ENCODE measurements at places on chromosomes 13 and 19.

DNA sequence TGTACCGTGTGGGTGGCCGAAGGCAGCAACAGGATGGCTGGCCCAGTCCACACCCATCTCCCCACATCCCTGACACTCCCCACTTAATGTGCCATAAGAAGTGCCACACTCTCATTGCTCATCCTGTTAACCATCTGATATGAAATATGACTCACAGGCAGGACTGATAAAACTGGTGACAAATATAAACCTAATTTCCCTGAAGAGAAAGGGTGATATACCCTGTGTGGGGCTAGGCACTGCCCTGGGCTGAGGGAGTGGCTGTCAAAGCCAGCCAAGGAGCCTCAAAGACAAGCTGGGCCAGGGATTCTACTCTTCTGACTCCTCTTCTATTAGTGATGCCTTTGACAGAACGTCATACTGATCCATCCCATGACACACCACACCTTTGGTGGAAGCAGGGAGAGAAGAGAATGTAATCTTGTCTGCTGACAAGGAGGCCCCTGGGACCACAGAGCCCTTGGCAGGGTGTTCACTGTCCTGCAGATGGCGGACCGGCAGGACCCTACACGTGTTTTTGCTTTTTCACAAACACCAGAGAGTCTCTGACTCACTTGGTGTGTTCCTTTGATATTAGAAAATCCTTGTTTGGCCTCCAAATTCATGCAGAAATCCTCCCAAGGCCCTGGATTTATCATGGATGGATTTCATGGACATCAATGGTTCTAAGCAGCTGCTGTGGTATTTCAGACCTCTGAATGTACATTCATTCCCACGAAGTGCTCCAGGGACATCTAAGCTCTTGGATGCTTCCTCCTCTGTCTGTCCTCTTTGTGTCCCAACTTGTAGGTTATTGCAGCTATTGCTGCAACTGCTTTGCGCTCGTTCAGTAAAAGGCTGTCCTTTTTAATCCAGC lies 98.0 kb upstream of the WASF3 start:
- no peak for DNase-seq

- no peak for DNase-seq
Measured at GRCh38 chr19:31181535-31181934, 167.7 kb downstream of the TSHZ3 start.

DNA sequence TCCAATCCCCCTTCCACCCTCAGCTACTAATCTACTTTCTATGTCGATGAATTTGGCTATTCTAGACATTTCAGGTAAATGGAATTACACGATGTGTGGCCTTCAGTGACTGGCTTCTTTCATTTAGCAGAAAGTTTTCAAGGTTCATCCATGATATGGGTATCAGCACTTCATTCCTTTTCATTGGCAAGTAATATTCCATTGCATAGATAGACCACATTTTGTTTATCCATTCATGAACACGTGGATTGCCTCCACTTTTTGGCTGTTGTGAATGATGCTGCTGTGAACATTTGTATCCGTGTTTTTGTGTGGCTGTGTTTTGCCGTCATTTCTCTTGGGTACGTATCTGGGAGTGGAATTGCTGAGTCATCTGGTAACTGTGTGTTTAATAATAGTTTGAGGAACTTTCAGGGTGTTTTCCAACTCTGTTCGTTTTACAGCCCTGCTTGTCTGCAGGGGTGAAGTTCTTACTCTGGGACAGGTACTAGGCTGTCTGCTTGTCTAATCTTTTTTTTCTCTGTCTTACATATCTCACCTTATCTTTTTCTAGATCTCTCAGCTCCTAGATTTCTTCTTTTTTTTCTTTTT lies 32.5 kb downstream of the MARK4 start:
- no peak for DNase-seq

DNA sequence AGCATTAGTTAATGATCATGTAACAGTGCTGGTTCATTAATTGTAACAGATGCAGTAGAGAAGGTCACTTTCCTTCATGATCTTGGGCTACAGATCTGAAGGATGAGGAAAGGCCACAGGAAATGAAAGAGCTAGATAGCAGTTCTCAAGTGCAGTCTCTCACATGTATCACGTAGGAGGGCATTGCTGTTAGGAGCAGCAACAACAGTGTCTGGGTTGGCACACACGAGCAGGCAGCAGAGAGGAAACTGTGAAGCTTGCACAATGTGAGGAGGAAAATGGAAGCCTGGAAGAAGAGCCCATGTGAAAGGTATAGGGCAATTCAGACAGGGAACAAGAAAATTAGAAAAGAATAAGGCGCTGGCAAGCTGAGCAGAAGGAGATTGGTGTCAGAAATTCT lies 1741.5 kb downstream of the PCDH9 start:
- no peak for DNase-seq

DNA sequence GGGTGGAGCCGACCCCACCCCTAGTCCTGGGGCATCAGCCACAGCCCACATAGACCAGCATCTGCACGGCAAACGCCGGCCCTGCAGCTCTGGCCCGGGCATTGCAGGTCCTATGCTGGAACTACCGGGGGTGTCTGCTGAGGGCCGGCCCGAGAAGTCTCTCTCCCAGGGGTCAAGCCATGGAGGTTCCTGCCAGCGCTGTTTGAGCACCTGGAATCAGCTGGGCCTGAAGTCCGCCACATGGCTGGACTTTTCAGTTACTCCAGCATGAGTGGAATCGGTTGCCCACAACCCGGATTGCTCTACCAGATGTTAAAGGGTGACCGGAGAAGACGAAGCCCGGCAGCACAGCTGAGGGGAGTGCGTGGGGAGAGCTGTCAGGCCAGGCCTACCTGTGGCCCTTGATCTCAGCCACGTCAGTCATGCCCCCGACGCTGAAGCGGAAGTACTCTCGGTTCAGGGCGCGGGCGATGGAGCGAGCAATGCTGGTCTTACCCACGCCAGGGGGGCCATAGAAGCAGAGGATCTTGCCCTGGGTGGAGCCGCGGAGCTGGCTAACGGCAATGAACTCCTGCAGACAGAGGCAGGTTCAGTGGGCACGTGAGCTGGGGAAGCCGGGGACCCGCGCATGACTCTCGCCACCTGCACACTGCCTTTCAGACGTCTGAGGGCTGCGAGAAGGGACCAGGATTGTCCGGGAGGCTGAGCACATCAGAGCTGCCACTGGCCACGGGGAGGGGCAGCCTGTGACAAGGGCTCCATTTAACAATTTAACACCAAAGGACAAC lies 8.7 kb downstream of the RPL36 start:
- DNase-seq, result no peak

- no peak for DNase-seq
Measured at GRCh38 chr13:77740931-77741596, 43.6 kb downstream of the SLAIN1 start.

DNA sequence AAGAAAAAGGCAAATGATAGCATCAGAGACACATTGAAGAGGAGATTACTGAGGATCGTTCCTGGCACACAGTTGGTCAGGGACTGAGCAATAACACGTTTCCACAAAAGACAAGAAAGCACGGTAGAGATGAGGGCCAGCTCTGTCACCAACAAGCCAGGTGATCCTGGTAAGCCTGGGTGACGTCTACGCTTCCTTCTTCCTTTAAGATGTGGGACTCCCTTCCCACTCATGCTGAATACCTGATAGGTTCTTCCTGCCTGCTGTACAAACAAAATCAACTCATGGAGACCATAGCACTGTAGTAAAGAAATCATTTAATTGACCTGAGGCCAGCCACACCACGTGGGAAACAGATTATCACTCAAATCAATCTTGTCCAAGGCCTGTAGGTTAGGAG lies 19.7 kb upstream of the COG3 start:
- no peak for DNase-seq

GRCh38 chr19:41297628-41298347 lies 12.2 kb upstream of the CCDC97 start:
- peak; percentile 81 for DNase-seq

- DNase-seq, result no peak
Measured at GRCh38 chr13:50664951-50665350, 178.5 kb downstream of the DLEU7 start.

- no peak for DNase-seq
Measured at GRCh38 chr19:38549061-38549460, 68.7 kb downstream of the MAP4K1 start.

GRCh38 chr19:5975388-5975728 lies 2.6 kb downstream of the RANBP3 start:
- no peak for DNase-seq

GRCh38 chr19:5218255-5218855 lies 122.3 kb downstream of the PTPRS start:
- no peak for DNase-seq

- DNase-seq, result no peak
Measured at GRCh38 chr13:23963947-23964346, 66.6 kb upstream of the C1QTNF9B start.

DNA sequence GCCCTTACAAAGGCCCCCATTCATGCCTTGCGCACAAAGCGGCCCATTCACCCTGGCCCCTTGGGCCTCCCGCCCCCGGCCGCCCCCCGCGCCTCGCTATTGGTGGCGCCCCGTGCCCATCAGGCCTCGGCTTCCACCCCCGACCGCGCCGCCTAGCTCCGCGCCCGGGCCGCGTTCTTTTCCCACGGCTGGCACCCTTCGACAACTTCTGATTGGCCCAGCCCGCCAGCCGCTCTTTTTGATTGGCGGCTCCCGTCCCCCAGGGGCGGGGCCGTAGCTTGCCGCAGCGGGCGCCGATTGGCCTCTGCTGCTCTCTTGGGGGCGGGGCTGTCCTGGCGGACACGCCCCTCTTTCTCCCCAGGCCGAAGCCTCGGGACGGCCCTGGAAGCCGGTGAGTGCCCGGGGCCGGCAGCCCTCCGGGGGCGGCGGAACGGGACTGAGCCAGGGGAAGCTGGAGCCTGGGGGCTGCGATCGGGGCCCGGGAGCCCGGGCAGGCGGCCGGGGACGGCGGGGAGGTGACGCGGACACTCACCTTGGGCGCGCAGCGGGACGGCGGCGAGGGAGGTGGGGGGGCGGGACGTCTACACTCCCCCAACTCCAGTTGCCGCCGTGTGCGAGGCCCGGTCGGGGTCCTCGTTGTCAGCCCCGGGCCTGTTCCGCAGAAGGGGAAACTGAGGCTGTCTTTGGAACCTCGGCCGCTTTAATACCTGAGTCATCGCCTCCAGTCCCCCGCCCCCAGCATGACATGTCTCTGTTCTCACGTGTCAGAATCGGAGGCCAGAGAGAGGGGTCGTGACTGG lies at the start of gene MYH14:
TSS of gene MYH14 (plus strand) at position 342 of the 800 bp plus-strand sequence. CDS start 6,744 bp downstream, outside the sequence.
- no peak for DNase-seq

DNA sequence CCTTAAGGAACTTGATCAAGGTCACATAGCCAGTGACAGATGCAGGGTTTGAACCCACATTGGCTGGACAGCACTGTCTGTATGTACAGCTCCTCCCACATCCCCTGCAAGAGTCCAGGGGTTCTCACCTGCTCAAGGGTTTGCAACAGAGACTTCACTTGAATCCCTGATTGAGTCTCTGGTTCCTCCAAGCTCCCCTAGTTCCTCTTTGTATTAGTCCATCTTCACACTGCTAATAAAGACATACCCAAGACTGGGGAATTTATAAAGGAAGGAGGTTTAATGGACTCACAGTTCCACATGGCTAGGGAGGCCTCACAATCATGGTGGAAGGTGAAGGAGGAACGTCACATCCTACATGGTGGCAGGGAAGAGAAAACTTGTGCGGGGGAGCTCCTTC lies 72.8 kb upstream of the CLDN10 start:
- DNase-seq, result no peak

GRCh38 chr19:3006075-3006767 lies 22.9 kb downstream of the TLE2 start:
- no peak for DNase-seq

- DNase-seq, result no peak
Measured at GRCh38 chr13:28653111-28653510, 5.8 kb upstream of the POMP start.

Measured in memory B cell (primary cell).